ENCODE measurements at places on chromosomes 7 and 10.

DNA sequence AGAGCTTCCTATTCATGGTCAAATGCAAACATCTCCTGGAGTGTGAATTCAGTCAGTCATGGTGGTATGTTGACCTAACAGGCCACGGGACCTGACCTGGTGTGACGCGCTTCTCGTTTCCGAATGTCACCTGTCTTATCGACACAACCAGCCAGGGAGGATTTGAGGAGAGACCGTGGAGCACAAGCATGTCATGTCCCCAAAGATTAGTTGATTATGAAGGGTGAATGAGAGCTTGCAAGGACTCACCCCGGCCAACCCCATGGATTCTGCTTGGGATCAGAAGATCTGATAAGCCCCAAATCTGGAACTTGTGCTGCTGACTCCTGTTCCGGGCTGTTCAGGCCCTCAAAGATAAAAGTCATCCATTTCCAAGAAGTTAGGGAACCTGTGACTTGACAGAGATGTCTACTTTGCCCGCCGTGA is 10.5 kb downstream of the ADRA2A start:
- no peak for DNase-seq

- no peak for DNase-seq
These were observed 34.4 kb upstream of the ECHDC3 start for GRCh38 chr10:11707624-11708350.

GRCh38 chr7:39306016-39306570 is 260.1 kb upstream of the YAE1 start:
- DNase-seq = no peak

GRCh38 chr7:26482927-26483326 is 191.3 kb downstream of the SNX10 start:
- no peak for DNase-seq

GRCh38 chr10:103517234-103518085 is 24.0 kb downstream of the NEURL1 start:
- DNase-seq = no peak

- no peak for DNase-seq
These were observed 316.6 kb downstream of the KCNMA1 start for GRCh38 chr10:77320971-77321471.

DNA sequence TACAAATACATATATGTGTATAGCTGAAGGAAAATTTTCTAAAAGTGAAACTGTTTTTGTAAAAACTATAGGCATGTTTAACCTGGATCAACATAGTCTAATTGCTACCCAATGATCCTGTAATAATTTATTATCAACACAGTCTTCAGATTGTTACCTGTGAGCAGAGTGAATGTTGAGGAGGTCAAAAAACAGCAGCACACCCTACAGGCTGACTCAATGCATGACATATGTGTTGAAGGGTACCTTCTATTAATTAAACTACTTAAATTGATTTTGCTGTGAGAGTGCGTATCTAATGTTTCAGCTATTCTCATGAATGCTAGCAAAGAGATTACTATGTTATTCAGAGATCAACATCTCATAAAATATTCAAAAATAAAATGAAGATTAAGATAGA is 411.4 kb downstream of the TNS3 start:
- DNase-seq = no peak

DNA sequence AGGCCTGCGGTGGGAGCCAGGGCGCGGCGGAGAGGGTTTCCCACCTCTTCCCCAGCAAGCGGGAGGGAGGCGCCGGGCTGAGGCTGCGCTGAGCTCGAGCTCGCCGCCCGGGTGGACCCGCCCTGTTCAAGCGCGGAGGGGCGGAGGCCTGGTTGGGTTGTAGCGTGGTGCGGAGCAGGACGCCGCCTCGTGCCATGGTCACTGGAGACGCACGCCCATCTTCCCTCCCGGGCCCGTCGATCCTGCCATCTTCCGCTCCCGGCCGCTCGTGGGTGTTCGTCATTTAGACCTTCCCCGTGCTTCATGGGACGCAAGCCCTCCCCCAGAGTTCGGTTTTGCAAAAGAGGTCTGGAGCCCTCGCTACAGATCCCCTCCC is 9.3 kb upstream of the EN2 start:
- DNase-seq = no peak

DNA sequence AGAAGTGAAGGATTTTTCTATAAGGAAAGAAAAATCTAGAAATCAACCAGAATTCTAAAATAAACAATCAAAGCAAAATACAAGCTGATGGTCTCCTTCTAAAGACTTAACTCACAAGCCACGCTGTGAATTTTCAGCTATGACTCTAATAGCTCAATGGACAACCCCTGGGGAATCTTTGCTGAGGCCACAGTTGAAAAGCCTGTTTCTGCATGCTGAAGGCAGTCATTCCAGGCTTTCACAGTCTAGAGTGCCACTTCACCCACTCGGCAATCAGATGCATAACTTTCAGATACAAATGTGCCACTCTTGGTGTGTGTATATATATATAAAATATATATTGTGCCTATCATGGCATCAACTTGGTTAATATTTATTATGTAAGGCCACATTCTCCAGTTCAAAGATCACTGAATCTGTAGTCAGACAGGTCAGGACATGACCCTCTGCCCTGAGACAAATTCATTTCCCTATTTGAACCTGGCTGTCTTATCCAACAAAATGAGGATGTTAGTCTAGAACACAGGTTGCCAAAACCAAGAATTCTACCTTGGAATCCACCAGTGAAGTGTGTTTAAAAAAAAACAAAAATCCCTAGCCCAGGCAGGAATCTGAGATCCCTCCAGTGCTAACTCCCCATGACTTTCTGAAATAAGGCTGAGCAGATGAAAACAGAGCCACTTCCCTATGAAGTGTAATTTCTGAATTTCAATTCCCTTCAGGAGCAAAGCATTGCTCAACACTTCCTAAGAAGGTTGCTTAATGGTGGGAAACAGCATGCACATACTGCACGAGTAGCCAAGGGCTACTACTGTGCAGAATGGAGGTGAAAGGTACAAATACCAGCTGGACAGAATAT is 9.9 kb downstream of the LIPA start:
- DNase-seq = no peak

GRCh38 chr7:76343294-76343930 is 15.4 kb downstream of the YWHAG start:
- DNase-seq = no peak

- no peak for DNase-seq
These were observed 38.4 kb downstream of the VSTM4 start for GRCh38 chr10:49076741-49077521.

DNA sequence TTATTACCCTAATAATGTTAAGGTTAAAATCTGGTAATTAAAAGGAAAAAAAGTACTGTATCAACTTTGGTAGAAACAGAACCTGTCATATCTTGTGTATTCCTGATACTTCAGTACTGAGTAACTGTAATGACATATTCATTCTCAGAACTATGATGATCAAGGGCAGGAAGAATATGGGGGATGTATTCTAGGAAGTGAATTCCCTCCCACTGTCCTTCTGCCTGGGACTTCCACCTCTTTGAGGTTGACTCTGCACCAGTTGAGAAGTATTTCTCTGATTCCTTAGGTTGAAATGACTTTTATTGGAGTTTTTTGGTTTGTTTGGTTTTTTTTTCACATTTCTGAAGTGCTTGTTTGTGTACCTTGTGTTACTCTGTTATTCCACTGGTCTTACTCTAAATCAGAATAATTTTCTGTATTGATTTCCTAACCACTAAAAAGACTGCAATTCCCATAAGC is 36.9 kb downstream of the WASL start:
- DNase-seq = no peak

- no peak for DNase-seq
These were observed 364.1 kb downstream of the GATA3 start for GRCh38 chr10:8418631-8419030.

GRCh38 chr7:26842897-26843296 is 21.5 kb downstream of the SKAP2 start:
- DNase-seq = no peak

GRCh38 chr10:77020426-77021040 is 617.1 kb downstream of the KCNMA1 start:
- DNase-seq = no peak

GRCh38 chr7:123538897-123539296 is 4.5 kb upstream of the IQUB start:
- no peak for DNase-seq

DNA sequence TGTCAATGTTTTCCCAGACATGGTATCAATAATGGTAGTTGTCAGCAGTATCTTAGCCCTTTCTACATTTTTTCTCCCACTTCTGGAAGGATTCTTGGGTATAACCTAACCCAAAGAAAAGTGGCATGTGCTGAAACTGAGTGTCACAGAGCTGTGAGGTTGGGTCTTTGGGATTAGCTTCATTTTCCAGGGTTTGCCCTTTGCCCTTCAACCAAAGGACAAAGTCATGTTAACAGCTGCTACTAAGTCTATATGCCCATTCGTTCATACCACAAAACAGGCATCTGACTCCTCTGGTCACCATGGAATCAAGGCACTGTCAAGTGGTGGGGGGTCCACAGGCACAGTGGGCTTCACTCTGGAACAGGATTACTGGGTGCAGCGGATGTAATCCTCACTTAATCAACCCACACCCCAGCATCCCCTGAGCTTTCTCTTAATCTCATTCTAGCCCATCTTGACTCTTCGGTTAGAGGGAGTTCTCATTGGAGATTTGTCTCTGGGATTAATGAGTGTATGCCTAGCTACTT is 29.1 kb downstream of the CTAGE6 start:
- no peak for DNase-seq

GRCh38 chr7:2126621-2127020 is 106.1 kb downstream of the MAD1L1 start:
- no peak for DNase-seq

GRCh38 chr7:30430276-30430675 is 48.3 kb downstream of the NOD1 start:
- no peak for DNase-seq

DNA sequence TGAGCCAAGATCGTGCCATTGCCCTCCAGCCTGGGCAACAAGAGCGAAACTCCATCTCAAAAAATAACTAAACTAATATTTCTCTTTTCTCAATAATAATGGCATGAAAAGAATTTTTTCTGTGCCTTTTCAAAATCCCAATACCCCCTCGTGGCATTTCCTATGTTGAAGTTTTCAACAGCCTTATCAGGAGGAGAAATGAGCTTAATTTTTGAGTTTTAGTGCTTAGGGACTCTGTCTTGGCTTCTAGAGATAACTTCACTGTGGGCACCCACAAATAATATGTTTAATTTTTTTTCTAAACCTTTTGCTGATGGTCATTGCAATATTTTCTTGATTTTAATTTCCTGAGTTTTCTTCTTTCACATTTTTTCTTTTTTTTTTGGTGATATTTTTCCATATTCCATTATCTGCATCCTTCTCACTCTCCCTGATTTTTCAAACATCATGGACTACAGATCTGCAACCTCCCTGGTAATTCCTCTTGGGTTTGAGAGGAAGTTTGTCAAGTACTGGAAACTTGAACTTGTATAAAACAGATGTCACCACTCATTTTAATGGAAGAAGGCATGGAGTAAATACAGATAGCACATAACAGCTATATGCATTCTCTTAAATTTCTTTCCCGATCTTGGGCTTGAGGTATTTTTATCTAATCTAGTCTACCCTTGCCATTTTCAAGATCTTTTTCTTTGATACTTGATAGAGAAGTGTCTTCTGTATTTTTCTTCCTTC is 84.0 kb downstream of the KAT6B start:
- no peak for DNase-seq

DNA sequence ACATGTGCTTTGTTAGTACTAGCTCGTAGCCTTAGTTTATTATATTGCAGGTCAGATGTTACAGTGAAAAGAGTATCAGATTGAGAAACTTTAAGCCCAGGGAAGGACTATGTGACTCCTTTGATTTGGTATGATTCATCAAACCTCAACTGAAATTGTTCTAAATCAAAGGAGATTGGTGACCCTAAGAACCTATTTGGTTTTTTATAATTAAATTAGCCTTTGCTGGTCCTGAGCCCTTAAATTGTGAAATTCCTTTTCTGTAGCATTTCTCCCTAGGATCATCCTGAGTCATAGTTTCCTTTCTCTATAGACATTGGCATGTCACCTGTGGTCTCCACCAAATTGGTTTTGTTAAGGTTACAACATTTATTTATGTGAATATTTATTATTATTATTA is 89.7 kb downstream of the POLR1F start:
- DNase-seq = no peak

DNA sequence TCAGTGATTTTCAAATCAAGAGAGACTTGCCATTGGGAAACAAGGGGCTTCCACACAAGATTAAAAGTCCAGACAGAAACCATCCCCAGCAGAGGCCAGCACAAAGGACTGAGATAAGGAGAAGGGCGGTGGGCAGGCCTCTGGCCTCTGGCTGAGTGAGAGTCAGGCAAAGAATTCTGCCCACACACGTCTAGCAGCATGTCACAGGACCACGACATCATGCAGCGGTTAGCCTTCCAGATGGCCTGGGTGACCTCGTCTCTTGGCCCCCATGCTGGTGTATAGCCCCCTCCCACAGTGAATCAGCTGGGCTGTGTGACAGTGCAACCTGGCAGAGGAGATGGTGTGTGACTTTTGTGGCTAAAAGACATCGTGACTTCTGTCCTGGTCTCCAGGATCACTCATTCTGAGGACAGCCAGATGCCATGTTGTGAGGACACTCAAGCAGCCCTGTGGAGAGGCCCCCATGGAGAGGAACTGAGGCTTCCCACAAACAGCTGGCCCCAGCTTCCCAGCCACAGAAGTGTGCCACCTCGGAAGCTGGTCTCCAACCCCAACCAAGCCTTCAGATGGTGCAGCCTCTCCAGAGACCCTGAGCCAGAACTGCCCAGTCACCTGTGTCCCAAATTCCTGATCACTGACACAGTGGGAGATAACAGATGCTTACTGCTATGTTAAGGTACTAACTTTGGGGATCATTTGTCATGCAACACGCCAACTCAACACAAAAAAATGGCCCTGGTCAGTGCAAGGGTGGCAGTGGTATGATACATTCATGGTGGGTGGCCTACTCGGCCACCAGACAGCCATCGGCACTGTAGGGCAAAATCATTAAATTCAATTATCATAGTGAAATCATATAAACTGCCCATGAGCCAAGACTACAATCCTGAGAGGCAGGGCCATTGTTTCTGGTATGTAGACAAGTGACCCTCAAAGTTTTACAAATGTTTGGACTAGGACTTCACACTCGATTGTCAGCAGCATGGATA is 73.2 kb downstream of the TNS3 start:
- DNase-seq = no peak

DNA sequence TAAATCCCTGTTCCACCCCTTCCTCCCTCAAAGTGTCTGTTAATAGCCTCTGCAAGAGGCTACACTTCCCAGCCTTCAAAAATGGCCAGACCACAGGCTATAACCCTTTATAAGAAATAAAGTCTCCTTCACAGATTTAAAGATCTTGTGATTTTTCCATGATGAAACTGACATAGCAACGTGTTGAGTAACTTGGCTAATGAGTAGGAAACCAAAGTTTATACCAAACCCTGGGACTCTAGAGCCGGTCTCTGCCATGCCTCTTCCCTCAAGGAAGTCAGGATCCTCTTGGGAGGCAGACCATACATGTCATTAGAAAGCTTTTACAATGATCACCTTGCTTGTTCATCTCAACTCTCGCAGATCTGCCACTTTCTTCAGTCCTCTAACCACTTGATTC is 44.4 kb downstream of the GRM8 start:
- no peak for DNase-seq

- DNase-seq = no peak
These were observed 45.1 kb downstream of the AMZ1 start for GRCh38 chr7:2732959-2733584.
